ENCODE measurements at places on chromosomes 7 and 10.

DNA sequence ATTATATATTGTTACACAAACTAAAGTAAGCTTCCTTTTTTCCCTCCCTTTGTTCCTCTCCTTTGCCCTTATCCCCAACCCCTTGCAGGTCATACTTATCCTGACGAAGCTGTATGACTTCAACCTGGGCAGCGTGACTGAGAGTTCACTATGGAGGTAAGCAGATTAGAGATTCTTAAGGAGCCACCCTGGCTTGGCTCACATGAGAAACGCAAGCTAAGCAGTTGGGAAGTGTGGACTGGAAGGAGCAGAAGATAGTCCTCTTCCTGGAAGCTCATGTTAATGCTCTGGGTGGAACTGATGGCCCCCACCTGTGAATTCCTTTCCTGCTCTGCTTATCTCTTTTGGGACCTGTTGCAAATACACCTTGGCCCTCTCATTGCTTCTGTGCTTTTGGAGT, 201.6 kb downstream of the SORCS3 start:
- DNase-seq: no peak

- DNase-seq: no peak
Measured at GRCh38 chr10:86389441-86390193, 23.0 kb upstream of the GRID1 start.

GRCh38 chr7:26965724-26966123, 101.3 kb upstream of the SKAP2 start:
- DNase-seq: no peak

- DNase-seq: no peak
Measured at GRCh38 chr7:94183289-94183749, 179.2 kb upstream of the BET1 start.

DNA sequence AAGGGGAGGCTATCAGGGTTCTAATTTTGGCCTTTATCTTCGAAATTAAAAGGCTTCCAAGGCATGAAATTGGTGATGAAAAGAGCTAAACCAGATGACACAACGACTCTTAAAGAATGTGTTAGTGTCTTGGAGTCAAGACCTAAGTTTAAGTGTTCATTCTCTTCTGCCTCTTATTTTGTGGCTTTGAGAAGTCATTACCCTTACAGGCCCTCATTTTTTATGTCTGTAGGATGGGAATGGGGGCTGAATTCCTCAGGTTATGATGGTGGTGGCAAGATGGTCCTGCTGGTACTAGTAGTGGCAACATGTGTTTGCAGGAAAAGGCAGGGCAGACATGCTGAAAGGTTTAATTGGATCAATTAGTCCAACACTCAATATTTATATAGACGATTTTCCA, 15.4 kb downstream of the TAS2R60 start:
- DNase-seq: no peak

DNA sequence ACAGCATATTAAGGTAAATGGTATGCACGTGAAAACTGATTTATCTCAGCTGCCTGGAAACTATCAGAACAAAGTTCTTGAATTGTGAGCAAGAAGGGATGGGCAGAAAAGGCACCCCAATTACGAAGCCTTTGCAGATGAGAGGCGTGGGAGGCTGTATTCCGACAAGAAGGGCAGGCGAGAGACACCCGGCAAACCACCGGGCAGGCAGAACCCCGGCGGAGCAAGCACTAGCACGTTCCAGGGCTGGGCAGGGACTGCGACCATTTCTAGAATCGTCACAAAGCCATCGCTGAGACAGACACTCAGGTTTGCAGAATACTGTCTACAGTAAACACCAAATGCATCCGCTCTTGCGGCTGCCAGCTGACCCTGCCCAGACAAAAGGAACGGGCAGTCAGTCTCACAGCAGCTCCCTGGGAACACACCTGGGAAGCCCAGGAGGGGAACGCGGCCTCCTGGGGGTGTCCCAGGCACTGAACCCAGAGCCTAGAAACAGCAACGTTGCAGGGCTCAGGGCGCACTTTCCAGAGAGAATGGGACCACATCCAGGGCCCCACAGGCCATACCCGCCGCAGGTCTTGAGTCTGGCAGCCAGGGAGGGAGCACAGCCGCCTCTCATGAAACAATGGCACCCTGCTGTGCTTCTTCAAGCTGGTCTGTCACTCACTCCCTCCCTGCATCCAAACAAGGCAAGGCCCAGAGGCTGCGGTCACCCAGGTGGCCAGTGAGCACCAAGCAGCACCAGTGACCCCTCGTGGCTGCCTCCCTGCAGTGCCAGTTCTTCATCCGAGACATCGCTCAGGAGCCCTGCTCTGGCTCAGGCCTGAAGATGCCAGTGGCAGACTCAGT, 261.9 kb downstream of the PTPRN2 start:
- no peak for DNase-seq

- no peak for DNase-seq
Measured at GRCh38 chr10:20707251-20707650, 189.9 kb downstream of the NEBL start.

GRCh38 chr7:76383089-76383944, 24.5 kb upstream of the YWHAG start:
- DNase-seq: no peak

DNA sequence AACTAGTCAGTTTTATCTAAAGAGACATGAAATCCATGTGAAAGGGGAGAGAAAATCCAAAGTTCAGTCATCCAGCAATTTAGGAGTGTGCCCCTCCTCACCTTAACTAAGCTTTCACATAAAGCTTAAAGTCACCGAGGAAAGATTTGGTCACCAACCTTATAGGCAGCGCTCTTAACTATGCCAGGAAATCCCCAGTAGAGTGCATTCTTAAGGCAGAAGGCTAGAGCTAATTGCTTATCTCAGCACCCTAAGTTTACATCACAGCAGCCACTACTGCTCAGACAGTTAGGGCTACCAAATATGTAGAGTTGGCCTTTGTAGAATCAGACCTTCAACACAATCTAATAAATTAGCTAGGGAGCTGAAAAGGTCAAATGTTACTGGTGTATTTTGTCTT, 47.9 kb downstream of the MTPN start:
- DNase-seq: no peak

- DNase-seq: no peak
Measured at GRCh38 chr10:101047961-101048892, 13.6 kb upstream of the KAZALD1 start.
